Stimulated activated CD8-positive, alpha-beta memory T cell treated with anti-CD3 and anti-CD28 coated beads, Interleukin-4, amount 100 ng/mL, for 4 hours (primary cell): ENCODE measurements at places on chromosomes 1 and 21.

DNA sequence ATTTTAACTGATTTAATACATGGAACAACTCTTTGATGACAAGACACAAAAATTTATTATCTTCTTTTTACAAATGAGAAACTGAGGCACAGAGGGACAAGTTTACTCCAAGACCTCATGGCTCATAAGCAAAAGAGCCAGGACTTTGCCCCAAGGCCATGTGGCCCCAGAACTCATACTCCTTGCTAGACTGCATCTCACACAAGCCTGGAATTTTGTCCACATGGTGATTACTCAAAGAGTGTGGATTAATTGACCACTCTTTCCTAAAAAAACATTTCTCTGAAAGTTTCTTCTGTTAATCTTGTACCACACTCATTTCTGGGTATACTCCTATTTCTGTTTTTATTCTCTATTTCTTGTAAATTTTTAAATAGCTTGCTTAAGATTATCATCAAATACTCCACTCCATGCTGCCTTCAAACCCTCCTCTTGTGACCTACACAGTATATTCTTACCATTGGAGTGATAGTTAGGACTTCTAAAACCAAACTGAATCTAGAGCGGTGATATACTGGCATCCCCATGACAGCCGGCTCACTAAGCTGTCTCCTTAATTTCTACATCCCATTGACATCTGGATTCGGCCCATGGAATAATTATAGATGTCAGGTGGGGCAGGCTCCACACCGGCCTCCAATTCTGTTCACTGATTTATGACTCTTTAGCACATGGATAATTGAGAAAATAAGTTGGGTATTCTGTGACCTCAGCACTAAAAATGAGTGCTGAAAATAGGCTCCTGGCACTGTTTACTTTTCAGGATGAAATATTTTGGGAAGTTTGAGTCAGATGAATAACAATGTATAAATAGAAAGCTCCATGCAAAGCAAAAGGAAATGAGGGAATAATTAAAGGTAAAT lies 16.1 kb downstream of the RGS4 start:
- no peak for DNase-seq

DNA sequence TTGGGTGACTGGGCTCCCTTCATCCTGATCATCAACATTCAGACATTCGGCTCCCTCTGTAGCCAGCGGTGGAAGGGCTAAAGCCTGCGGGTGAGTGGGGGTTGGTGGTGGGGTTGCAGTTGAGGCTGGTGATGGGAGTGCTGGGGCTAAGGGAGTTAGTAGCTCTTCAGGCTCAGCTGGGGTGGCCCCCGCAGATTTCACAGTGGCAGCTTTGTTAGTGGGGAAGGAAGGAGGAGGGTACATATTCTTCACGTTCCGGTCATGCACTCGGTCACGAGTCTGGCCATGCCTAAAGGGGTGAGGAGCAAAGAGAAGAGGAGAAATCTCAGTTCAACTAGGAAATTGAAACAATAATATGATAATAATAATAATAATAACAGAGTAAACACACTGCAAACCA lies 6.8 kb downstream of the PSMB4 start:
- DNase-seq = no peak

DNA sequence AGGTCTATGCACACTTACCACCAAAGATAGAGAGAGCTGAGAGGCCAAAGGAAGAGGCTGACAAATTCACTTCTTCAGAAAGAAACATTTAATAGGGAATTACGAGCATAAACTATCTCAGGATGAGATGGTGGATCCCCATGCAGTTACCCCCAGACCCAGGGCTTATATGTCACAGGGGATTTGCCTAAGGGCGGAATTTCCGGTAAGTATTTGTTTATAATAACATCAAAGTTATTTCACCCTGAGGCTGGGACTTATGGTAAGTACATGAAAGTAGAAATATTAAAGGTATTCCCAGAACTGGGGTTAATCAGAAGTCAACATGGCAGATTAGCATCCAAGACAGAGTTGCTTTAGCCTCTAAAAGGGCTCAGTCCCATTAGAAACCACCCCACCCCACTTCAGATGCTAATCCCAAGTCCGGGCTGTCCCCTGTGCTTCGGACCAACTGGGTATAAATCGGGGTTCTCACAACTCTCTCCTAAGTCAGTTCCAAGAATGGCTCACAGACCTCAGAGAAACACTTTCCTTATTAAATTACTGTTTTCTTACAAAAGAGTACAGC lies 247.4 kb upstream of the ZP4 start:
- DNase-seq = no peak

DNA sequence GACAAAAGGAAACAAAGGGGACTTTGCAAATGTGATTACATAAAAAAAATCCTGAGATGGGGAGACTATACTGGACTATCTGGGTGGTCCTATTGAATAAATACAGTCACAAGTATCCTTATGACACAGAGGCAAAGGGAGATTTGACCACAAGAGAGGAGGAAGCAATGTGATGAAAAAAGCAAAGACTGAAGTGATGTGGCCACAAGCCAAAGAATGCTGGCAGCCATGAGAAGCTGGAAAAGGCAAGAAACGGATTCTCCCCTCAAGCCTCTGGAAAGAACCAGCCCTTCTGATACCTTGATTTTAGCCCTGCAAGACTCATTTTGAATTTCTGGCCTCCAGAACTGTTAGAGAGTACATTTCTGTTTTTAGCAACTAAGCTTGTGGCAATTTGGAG lies 36.4 kb downstream of the OLFML2B start:
- DNase-seq = no peak

- no peak for DNase-seq
These were observed 77.6 kb downstream of the RPS6KA1 start for GRCh38 chr1:26607186-26607585.

DNA sequence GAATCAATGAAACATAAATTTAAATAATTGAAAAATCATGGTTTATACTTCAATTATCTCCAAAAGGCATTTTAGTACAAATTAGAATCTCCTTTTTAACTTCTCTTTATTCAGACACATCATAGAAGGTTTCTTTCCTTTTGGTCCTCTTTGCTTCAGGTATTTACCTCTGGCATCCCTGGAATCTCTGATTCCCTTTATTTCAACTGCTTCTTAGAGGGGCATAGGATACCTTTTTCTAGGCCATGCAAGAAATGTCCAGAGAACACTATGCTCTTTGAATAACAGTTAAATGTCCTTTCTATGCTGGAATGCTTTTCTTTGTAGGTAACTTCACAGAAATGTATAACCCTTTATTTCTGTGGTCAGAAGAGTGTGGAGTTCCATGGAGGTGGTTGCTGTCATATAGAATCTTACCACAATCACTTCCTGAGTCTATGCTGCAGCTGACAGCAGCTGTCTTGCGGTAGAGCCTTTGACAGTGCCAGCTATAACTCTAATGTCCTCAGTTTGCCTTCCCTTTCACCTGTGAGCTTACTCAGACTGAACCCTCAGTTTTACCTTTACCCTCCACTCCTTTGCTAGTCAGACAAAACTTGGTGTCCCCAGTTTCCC lies 8.6 kb downstream of the LAMC2 start:
- no peak for DNase-seq

- DNase-seq = no peak
These were observed 11.4 kb upstream of the CFAP126 start for GRCh38 chr1:161379071-161379470.
